ENCODE measurements at places on chromosomes 16 and 17. TPM values are rescaled to one million over a fixed set of nuclear protein-coding genes. Genes with fewer than 3 reads are reported as not detected.
A peak's percentile ranks its signal among the peaks of the same experiment; 100 is the strongest.

RAC3 gene
- 4.5 TPM for total RNA-seq

NOD2 gene
- total RNA-seq = 1.8 TPM

HOXB7 gene
- 0.96 TPM for total RNA-seq

MVD gene
- 58.0 TPM for total RNA-seq

CPPED1 gene
- total RNA-seq = 7.3 TPM

SALL1 gene
- not detected for total RNA-seq

TPSG1 gene
- not detected for total RNA-seq

CMIP gene
- total RNA-seq = 24.4 TPM

PRSS36 gene
- 0.44 TPM for total RNA-seq

SIAH1 gene
- total RNA-seq = 11.6 TPM

DNA sequence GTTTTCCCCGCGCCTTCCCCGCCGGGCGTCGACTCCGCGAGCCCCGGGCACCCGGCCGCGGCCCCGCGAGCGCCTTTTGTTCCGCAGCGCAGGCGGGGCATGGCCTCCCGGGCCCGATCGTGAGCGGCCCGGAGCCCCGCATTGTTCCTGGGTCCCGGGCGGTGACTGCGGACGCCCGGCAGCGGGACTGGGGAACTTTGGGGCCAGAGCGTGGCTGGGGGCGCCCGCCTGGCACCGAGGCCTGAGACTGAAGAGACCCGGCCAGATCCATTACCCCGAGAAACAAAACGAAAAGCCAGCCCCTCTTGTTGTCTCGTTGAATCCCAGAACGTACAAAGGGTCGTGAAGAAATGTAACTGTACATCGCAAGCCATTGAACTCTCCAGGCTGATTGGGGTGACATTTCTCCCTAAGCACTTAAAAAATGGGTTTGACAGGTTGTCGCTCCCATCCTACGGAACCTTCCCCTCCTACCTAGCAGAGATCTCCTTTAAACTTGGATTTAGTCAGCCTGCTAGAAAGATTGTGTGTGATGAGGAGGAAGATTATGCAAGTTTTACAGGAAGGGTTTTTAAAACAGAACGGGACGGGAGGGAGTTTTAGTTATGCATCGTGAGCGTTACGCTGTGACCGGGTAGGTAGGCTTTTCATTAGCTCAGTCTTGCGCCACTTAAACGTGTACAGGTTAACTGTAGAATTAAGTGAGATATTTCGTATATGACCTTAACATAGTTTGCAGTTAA lies 825 bp downstream of the METTL9 start:
- no peak for DNase-seq

DNA sequence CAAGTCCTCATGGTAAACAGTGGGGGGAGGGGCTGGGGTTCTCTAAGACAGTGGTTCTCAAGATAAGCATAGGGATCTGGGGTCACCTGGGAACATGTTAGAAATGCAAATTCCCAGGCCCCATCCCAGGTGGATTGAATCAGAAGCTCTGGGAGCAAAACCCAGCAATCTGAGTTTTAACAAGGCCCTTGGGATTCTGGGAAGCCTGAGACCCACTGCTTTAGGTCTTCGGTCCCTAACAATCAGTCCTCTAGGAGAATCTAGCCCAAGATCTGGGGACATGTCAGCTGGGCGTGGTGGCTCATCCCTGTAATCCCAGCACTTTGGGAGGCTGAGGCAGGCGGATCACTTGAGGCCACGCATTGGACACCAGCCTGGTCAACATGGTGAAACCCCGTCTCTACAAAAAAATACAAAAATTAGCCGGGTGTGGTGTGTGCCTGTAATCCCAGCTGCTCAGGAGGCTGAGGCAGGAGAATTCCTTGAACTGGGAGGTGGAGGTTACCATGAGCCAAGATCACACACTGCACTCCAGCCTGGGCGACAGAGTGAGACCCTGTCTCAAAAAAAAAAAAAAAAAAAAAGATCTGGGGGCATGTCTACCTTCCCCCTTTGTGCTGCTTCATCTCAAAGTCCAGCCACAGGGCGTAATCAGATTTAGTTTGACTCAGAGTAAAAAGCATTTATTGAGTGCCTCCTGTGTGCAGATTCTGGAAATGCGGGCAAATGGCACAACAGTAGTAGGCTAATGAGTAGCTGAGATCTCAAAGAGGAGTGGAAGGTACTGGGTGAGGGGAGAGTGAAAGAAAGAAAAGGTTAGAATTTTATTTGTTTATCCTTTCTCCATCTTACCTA lies 8.8 kb upstream of the NR1D1 start:
- DNase-seq = peak; percentile 18

DNA sequence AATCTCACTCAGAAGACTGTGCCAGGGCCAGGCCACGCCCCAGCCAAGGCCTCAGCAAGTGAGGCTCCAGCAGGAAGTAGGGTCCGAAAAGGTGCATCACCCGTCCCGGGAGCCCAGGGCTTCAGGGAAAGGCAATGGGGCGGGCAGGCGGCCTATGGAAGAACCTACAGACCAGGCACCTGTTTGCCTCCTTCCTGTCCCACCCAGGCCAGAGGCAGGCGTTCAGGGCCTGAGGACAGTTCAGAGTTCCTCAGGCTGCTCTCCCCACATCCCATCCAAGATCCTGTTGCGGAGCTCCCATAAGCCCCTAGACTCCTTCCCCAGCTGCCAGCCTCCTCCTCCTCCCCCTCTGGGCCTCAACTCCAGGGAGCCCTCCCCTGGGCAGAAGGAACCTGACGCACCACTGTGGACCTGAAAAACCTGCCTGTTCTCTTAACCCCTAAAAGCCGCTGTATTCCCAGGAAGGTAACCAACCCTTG lies 2.3 kb downstream of the CLUH start:
- no peak for DNase-seq

- no peak for DNase-seq
These were observed 183.5 kb downstream of the PHKB start for GRCh38 chr16:47644661-47645060.

DNA sequence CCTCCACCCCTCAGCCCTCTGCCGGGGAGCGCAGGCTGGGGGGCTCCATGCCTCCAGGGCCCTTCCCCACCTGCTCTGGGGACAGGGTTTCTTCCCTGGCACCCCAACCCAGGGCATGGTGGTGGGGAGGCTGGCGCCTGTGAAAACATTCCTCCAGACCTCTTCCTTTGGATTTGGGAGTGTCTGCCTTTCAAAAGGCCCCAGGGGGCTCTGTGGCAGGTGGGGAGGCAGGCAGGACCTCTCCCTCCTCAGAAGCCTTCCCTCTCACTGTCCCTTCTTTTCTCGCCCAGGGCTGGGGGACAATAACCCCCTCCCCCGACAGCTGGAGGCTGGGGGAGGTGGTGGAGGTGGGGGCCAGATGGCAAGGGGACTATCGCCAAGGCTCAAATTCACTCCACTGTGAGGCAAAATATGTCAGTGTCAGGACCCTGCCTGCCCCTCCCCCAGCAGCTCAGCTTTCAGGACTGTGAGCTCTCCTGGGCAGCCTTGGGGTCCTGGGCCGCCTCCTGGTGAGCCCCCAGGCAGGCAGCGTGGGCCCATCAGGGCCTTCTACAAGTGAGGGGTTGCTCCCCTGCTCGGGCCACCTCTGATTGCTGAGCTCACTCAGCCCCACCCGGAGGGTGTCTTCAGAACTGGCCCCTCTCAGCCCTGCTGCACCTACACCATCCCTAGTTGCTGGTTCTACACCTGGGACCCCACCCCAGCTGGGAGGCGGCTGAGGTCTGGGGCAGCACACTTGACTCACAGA lies 1.8 kb downstream of the CDH15 start:
- DNase-seq = no peak

DNA sequence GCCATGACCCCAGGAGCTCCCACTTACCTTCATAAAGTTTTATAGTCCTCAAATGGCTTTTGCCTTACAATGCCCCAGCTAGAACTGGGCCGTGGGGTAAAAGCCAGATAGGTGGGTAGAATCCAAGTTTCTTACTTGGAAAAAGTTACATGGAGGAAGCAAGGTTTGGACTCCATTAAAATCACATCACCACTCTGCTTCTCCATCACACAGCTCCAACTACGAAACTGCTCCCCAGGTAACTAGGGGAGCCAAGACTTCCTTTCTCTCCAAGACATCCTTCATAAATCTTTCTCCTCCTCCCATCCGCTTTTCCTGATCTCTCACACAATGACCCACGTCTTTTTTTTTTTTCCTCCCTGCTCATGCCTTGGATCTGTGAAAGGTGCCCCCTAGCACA lies 130.8 kb upstream of the RCVRN start:
- no peak for DNase-seq

DNA sequence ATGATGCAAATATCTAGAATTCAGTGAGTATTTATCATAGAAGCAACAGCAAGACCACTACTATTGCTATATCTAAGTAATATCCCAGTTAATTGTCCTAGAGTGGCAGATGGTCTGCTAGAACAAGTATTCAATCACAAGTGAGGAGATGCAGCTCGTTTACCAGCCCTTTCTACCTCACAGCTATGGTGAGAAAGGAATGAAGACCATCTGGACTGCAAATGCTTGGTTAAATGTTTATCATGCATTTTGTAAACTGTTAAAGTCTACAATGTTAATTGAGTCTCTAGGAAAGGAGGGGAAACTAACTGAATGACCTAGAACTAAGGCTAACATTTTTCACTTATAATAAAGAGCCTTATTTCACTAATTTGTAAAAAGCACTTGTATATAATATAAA lies 52.5 kb downstream of the CNOT1 start:
- no peak for DNase-seq

- DNase-seq = no peak
These were observed 723.9 kb downstream of the MAF start for GRCh38 chr16:78876671-78877070.

- DNase-seq = peak; percentile 92
These were observed 2.9 kb downstream of the TMEM107 start for GRCh38 chr17:8173056-8173870.

GRCh38 chr16:71476457-71477124 lies 12.5 kb downstream of the ZNF19 start:
- DNase-seq = no peak

GRCh38 chr16:101586-101985 lies 23.6 kb downstream of the MPG start:
- DNase-seq = no peak

- DNase-seq = no peak
These were observed 5.4 kb upstream of the NOL11 start for GRCh38 chr17:67712375-67712774.

DNA sequence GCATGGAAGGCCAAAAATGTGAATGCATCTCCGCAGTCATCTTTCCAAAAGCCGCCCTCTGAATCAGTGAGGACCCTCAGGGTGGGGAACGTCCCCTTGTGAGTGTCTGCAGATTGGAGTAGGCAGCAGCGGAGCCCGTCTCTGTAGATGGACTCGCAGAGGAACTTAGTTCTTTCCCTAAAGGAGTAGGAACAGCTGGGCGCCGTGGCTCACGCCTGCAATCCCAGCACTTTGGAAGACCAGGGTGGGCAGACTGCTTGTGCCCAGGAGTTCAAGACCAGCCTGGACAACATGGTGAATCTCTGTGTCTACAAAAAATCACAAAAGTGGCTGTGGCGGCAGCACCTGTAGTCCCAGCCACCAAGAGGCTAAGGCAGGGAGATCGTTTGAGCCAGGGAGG lies 53.7 kb downstream of the WDR45B start:
- DNase-seq = no peak

DNA sequence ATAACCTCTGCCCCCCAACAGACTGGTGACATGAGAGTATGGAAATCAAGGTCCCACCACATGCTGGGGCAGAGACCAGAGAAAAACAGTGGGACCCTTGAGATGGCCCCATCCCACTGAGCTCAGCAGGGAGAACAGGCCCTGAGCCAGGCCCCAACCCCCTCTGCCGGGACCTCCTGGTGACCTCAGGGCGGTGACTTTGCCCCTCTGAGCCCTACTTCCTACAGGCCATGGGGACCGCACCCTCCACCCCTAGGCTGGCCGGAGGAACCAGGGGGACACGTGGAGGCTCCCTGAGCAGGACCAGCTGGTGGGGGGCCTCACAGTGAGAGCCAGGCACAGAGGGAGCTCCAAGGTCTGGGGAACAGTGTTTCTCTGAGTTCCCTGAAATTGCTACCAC lies 13.8 kb upstream of the SRRM2 start:
- DNase-seq = no peak

GRCh38 chr16:11092788-11093571 lies 148.6 kb downstream of the CLEC16A start:
- no peak for DNase-seq

DNA sequence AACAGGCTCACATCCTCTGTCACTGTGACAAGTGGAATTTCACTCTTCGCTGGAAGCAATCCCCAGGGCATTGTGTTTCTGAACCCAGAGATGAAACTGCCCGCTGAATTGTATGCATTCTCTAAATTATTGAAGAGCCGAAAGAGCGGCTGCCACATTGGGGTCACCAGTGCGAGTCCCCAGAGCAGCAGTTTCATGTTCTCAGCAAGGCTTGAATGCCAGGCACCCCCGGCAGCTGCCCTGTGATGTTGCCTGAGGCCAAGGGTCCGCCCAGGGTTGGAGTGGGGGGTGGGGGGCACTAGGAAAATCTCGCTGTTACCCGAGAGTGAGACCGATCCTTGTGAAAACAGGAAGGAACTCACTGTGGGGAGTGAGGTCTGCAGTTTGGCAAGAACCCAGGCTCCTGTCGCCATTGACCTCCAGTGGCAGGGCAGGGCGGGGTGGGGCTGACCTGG lies 20.7 kb upstream of the BCAR1 start:
- DNase-seq = no peak

DNA sequence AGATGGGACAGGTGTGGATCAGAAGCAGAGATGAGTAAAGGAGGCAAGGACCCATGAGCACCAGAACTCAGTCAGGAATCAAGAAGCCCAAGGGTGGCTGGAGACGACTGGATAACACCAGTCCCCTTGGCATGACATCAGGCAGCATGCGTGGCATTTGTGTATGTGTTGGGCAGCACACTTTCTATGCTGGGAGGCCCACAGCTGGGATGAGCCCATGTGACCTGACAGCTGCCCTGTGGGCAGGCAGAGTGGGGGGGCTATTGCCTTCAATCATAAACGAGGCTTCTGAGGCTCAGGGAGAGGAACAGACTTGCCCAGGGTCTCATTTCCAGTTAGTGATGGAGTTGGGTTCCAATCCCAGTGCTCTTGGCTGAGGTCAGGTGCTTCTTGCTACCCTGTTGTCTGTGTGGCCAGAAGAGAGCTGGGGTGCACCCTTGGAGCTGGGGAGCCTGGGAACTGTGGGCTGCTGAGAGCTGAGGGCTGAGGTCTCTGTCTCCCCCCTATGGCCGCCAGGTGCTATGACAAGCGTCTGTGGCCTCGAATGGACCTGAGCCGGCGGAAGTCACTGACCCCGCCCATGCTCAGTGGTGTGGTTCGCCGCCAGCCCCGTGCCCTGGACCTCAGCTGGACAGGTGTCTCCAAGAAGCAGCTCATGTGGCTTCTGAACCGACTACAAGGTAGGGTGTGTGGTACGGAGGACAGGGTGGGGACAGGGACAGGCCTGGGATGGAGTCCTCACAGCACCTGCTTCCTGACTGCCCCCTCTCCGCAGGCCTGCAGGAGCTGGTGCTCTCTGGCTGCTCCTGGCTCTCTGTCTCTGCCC lies 7.1 kb upstream of the ORAI3 start:
- DNase-seq = peak; percentile 55

- no peak for DNase-seq
These were observed 14.3 kb downstream of the ZP2 start for GRCh38 chr16:21197112-21197511.

Data from CD8-positive, alpha-beta memory T cell (primary cell).